Left colon (tissue), 2 donors: ENCODE measurements at places on chromosomes 12 and 14. TPM values are rescaled to one million over a fixed set of nuclear protein-coding genes. Genes with fewer than 3 reads are reported as not detected.

DNA sequence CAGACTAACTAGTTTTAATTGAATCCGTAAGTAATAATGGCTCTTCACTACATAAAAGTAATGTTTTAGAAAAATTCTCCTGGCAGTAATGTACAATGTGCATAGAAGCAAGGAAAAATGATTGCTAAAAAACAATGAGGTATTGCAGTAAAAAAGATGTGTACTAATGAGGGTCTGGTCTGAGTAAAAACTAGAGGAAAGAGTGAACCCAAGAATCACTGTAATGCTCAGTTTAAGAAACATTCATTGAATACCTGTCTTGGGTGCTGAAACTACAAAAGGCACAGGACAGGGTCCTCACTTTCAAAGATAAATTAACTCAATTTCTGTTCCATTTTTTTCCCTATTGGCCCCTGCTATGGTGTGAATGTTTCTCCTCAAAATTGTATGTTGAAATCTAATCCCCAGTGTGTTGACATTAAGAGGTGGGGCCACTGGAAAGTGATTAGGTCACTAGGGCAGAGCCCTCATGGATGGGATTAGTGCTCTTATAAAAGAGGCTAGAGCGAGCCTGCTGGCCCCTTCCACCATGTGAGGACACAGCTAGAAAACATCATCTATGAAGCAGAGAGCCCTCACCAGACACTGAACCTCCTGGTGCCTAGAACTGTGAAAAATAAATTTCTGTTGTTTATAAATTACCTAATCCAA, 51.6 kb downstream of the RPS6KA5 start:
- DNase-seq: no peak

GRCh38 chr12:131640525-131640924, 70.4 kb upstream of the SFSWAP start:
- DNase-seq: no peak

- no peak for DNase-seq
These were observed 20.0 kb downstream of the GAS2L3 start for GRCh38 chr12:100593490-100593889.

Gene SYNJ2BP
- total RNA-seq: 57.0 TPM

Gene TCL1B
- not detected for total RNA-seq
